Activated naive CD8-positive, alpha-beta T cell treated with anti-CD3 and anti-CD28 coated beads, Interleukin-2, amount 10 ng/mL, durations not matched to agents 7 days and 5 days (primary cell): ENCODE measurements at places on chromosomes 11 and 22. TPM values are rescaled to one million over a fixed set of nuclear protein-coding genes. Genes with fewer than 3 reads are reported as not detected.
A peak's percentile ranks its signal among the peaks of the same experiment; 100 is the strongest.

GRCh38 chr11:110675548-110675947, 36.7 kb downstream of the ARHGAP20 start:
- H3K27me3 ChIP-seq, result no peaks in the 10 kb centered on the region
- H3K4me3 ChIP-seq, result no peak overlapping the region
- no peaks in the 10 kb centered on the region for H3K4me1 ChIP-seq
- H3K36me3 ChIP-seq, result no peaks in the 10 kb centered on the region
- no peak for DNase-seq
- no peak overlapping the region for H3K27ac ChIP-seq

DNA sequence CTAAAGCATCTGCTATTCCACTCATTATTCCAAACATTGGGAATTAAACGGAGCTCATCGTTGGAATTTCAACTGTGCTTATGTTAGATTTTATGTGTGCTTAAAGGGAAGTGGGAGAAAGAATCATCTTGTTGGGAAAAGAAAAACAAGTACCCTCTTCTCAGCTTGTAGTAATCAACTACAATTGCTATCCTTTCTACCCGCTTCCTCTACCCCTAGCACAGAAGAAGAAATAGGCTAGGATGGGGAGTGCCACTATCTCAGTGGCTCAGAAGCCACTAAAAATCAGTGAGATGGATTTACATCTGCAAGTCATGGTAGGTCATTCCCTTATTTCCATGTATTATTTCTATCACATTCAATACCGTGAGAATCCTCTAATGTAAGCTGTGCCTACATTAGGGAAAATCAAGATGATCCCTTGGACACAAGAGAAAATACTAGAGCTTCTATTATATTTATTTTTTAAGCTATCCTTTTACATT, 97.9 kb upstream of the CD44 start:
- H3K4me3 ChIP-seq, result no peak overlapping the region
- no peak for DNase-seq
- peaks cover 30% of the 10 kb centered on the region for H3K4me1 ChIP-seq
- H3K27me3 ChIP-seq, result peaks cover 2% of the 10 kb centered on the region

- no peaks in the 10 kb centered on the region for H3K4me1 ChIP-seq
- no peak for DNase-seq
- no peak overlapping the region for H3K27ac ChIP-seq
- H3K27me3 ChIP-seq, result no peaks in the 10 kb centered on the region
Observed at GRCh38 chr11:79413268-79413667, 27.6 kb downstream of the TENM4 start.

GRCh38 chr11:60918939-60919265, 4.9 kb downstream of the TMEM109 start:
- no peak overlapping the region for H3K27ac ChIP-seq
- no peaks in the 10 kb centered on the region for H3K27me3 ChIP-seq
- H3K4me1 ChIP-seq, result peaks cover 21% of the 10 kb centered on the region
- DNase-seq, result no peak

DNA sequence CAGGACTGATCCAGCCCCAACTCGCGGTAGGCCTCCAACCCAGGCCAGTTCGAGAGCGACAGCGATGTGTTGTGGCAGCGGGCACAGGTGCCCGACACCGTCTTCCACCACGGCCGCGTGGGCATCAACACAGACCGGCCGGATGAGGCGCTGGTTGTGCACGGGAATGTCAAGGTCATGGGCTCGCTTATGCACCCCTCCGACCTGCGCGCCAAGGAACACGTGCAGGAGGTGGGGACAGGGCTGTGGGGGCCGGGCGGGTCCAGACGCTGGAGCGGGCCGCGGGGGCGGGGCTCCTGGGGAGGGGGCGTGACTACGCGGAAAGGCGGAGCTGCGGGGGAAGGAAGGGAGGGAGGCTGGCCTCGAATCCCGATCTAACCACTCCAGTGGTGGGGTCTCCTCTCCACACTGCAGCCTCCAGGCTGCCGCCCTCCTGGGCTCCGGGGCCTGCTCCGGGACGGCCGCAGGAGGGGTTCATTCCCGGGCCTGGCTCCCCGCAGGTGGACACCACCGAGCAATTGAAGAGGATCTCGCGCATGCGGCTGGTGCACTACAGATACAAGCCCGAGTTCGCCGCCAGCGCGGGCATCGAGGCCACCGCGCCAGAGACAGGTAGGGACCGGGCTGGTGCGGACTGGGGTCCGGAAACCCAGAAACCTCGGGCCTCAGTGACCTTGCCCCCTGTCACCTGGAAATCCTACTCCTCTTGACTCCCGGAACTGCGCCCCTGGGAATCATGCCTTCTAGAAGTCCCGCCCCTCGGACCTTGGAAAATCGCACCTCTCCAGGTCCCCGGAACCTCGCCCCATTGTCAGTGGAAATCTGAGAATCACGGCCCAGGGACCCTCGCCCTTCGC, 14.9 kb downstream of the TMEM258 start:
- H3K4me3 ChIP-seq, result peak overlapping the region; percentile 40
- no peak overlapping the region for H3K27ac ChIP-seq
- no peaks in the 10 kb centered on the region for H3K36me3 ChIP-seq
- no peaks in the 10 kb centered on the region for H3K27me3 ChIP-seq
- peaks cover 13% of the 10 kb centered on the region for H3K4me1 ChIP-seq

DNA sequence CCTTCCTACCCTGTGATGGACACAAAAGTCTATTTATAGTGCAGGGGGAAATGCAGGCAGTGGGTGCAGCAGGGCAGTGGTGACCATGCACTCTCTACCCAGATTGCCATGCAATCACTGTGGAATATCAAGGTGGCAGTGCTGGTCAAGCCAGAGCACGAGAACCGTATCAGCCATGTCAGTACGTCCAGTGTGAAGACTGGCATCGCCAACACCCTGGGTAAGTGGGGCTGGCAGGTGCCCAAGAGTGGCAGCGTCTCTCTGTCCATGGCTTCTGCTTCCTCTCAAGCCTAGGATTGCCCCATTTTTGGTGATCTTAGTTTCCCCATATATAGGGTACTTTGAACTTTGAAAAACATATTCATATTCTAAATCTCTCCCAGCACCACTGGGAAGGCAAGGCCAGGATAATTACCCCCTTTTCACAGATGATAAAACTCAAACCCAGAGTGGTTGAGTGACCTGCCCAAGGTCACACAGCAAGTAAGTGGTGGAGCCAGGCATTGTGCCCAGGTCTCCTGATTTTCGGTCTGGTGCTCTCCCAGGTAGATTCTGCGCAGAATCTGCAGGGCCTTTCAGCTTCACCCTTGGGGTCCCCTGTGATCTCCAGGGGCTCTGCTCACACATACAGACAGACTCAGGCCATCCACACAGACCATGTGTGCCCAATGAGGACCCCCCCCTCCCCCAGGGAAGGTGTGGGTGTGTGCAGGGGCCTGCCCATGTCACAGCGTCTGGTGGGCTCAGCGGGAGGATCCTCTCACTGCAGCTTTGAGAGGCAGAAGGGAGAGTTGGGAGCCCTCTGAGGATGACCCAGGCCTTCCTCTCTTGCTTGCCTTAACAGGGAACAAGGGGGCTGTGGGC, 7.1 kb downstream of the INPPL1 start:
- peaks cover 7% of the 10 kb centered on the region for H3K4me1 ChIP-seq
- H3K36me3 ChIP-seq, result peaks cover 4% of the 10 kb centered on the region
- DNase-seq, result no peak

DNA sequence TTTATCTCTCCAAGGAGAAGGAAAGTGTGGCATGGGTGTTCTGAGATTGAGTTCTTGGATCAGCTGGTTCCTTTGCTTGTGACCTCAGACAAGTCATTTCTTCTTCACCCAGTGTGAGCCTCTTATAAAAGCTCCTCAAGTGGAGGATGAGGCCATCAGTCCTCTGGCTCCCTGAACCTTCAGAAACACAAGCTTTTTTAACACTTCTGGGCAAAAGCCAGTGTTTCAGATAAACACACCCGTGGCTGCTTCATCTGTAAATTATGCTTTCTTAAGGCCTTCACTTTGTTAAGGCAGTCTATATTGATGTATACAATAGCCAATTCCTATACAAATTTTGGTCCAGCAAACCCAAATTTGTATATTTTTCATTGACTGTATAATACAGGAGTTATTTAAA, 179.9 kb downstream of the DBX1 start:
- H3K4me3 ChIP-seq, result no peak overlapping the region
- H3K27me3 ChIP-seq, result peaks cover 7% of the 10 kb centered on the region
- H3K36me3 ChIP-seq, result no peaks in the 10 kb centered on the region
- peaks cover 2% of the 10 kb centered on the region for H3K4me1 ChIP-seq
- H3K27ac ChIP-seq, result no peak overlapping the region

- no peak for DNase-seq
- H3K27me3 ChIP-seq, result peaks cover 9% of the 10 kb centered on the region
- no peaks in the 10 kb centered on the region for H3K36me3 ChIP-seq
- no peak overlapping the region for H3K4me3 ChIP-seq
Observed at GRCh38 chr11:113147249-113147648, 167.1 kb upstream of the TTC12 start.

DNA sequence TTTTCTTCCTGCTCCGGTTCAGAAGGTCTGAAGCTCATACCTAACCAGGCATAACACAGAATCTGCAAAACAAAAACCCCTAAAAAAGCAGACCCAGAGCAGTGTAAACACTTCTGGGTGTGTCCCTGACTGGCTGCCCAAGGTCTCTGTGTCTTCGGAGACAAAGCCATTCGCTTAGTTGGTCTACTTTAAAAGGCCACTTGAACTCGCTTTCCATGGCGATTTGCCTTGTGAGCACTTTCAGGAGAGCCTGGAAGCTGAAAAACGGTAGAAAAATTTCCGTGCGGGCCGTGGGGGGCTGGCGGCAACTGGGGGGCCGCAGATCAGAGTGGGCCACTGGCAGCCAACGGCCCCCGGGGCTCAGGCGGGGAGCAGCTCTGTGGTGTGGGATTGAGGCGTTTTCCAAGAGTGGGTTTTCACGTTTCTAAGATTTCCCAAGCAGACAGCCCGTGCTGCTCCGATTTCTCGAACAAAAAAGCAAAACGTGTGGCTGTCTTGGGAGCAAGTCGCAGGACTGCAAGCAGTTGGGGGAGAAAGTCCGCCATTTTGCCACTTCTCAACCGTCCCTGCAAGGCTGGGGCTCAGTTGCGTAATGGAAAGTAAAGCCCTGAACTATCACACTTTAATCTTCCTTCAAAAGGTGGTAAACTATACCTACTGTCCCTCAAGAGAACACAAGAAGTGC, 661 bp upstream of the MALAT1 start:
- peaks cover 20% of the 10 kb centered on the region for H3K4me1 ChIP-seq
- no peaks in the 10 kb centered on the region for H3K36me3 ChIP-seq
- H3K4me3 ChIP-seq, result no peak overlapping the region
- H3K27ac ChIP-seq, result no peak overlapping the region
- no peaks in the 10 kb centered on the region for H3K27me3 ChIP-seq
- peak; percentile 73 for DNase-seq

GRCh38 chr22:40212121-40212520, 34.4 kb downstream of the TNRC6B start:
- H3K36me3 ChIP-seq, result peaks cover 11% of the 10 kb centered on the region
- H3K4me1 ChIP-seq, result peaks cover 73% of the 10 kb centered on the region
- H3K27ac ChIP-seq, result no peak overlapping the region
- no peaks in the 10 kb centered on the region for H3K27me3 ChIP-seq
- H3K4me3 ChIP-seq, result no peak overlapping the region

RBMXL2 gene
- total RNA-seq, result not detected

MYOD1 gene
- total RNA-seq, result not detected

SF1 gene
- 519 TPM for total RNA-seq

OR51B4 gene
- total RNA-seq, result not detected

KCNQ1 gene
- total RNA-seq, result 26.6 TPM

FGF3 gene
- not detected for total RNA-seq

WBP2NL gene
- total RNA-seq, result 2.4 TPM

DDX25 gene
- total RNA-seq, result not detected
